ENCODE measurements at places on chromosomes 1 and 21. TPM values are rescaled to one million over a fixed set of nuclear protein-coding genes. Genes with fewer than 3 reads are reported as not detected.

DNA sequence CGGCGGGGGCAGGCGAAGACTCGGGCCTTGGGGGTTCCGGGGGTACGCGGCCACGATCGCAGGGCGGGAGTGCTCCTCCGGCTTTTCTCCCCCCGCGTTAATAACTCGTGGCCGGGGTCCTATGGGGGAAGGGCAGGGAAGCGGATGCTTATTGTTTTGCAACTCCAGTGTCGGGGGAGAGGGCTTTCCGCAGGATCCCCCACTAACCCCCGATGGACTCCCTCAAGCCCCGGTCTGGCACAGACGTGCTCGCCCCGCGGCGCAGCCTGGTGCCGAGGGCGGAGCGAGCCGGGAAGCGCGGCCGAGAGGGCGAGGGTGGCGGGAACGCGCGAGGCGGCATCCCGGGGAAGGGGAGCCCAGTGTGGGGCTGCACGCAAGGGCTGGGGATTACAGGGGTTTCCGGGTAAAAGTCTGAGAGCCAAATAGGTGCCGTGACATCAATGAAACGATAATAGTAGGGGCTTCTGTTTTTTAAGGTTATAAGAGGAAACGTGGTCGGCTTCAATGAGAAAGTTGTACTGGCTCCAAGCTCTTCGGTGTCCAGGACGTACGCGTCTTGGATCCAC is 772 bp downstream of the UCK2 start:
- DNase-seq, result peak; percentile 85

GRCh38 chr1:110634455-110635311 is 28.5 kb upstream of the KCNA2 start:
- peak; percentile 60 for DNase-seq

Gene CRNN
- total RNA-seq, result not detected

- DNase-seq, result no peak
Measured at GRCh38 chr1:93559045-93559444, 111.1 kb downstream of the FNBP1L start.

Gene NBPF3
- 31.0 TPM for total RNA-seq

Gene FOXD3
- total RNA-seq, result not detected

- DNase-seq, result no peak
Measured at GRCh38 chr1:84883286-84883685, 9.7 kb downstream of the LPAR3 start.

Measured in osteocyte (in vitro differentiated cells).